ENCODE measurements at places on chromosomes 2 and 18.

GRCh38 chr2:28650266-28650584, 101.4 kb upstream of the PPP1CB start:
- no peak for DNase-seq

DNA sequence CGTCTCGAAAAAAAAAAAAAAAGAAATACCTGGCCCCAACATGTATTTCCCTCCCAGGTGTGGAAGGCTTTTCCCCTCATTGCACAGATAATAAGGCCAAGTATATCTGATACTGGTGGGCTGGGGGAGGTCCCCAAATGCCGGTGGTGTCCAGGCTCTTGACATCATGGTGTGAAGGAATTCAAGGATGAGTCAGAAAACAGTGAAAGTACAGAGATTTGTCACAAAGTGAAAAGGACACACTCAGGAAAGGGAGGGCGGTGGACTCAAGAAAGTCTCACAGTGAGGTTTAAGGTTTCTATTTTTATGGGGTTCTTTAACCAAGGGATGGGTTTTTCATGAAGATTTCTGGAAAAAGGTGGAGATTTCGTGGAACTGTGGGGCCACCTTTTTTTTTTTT, 37.8 kb upstream of the FZD5 start:
- DNase-seq = no peak

DNA sequence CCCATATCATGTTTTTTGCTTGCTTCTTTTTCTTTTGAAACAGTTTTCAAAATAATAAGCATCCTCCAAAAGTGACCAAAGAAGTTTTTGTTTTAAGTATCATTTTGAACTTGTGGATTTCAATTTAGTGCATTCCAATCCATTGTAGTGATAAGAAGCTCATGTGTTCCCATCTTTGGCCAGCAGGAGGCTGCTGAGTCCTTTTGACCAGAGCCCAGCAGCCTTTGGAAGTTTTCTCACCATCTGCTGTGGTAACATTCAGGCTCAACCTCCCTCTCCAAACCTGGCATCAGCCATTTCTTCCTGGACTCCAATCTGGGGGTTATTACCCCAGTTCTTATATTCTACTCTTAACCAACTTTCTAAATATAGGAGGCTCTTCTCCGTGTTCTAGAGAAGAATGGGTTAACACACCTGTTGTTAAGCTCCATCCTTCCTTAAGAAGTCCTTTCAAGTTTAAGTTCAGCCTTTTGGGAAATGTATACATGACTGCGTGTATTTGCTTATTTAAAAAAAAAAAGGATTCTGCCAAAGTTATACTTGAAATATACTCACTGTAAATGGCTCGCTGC, 39.0 kb upstream of the MAL start:
- no peak for DNase-seq

DNA sequence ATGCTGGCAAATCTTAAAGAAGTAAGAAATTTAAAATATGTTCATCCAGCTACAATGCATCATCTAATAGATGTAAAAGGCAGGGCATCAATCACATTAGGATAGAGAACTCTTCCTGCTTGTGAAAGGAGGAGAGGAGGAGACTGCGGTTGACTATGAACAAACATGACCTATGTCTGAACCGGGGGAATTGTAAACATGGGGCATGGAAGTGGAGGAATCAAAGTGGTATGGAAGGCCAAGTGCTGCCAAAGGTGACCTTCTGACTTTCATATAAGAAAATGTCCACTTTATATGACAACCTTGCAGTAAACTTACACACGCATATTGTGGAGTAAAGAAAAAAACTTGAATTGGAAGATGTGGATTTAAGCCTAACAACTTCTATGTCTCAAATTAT, 20.0 kb upstream of the SLC8A1 start:
- no peak for DNase-seq

GRCh38 chr2:20197192-20197591, 27.7 kb downstream of the SDC1 start:
- no peak for DNase-seq

DNA sequence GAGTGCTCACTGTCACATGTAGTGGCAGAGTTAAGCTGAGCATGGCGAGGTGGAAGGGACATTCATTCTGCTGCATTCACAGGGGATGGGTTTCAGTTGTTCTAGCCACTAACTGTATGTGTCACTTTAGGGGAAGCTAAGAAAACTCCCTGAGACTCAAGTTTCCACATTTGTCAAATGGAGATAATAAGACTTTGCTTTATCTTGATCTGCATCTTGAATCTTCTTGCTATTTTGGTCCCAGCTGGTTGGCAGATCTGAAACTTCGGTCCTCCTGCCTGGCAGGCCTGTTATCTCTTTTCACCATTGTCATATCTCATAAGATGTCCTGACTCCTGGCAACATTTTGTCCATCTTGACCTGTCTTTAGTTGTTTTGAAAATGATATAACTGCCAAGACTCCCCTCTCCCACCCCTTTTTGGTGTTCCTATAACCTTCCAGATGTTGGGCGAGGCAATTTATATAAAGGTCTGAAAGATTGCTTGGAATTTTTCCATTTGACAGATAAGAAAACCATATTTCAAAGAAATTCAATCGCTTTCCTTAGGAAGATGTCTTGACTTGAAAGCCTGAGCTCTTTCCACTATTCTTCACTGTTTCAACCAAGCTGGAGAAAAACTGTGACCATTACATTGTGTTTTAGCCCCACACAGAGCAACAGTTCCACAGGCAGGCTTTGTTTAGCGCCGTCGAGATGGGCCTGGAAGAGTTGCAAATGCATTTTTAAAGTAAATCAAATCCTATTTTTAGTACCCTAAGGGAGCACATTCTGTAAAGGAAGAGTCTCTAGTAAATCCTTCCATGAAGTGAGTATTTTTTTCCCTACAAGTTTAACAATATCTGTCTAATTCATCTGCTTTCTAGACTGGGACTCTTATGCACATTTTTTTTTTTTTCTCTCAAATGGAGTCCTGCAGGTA, 33.4 kb downstream of the MYCN start:
- no peak for DNase-seq

DNA sequence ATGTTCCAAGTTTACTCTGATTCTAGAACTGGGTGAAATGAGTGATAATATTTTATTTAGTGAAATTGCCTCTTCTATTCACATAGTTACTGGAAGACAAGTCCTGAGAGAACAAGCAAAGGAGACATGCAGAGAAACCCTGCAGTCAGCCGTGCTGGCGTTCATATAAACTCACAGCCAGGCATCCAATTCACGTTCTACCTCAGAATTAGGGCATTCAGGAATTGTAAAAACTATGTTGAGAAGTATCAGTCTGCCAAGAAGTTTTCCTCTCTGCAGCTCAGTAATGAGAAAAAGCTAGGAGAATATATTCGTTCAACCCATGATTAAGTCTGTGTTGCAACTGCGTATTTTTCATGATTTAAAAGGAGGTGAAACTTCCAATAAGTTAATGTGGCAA, 156.2 kb upstream of the DSEL start:
- no peak for DNase-seq

GRCh38 chr18:40532046-40532445, 1423.0 kb upstream of the PIK3C3 start:
- DNase-seq = no peak

DNA sequence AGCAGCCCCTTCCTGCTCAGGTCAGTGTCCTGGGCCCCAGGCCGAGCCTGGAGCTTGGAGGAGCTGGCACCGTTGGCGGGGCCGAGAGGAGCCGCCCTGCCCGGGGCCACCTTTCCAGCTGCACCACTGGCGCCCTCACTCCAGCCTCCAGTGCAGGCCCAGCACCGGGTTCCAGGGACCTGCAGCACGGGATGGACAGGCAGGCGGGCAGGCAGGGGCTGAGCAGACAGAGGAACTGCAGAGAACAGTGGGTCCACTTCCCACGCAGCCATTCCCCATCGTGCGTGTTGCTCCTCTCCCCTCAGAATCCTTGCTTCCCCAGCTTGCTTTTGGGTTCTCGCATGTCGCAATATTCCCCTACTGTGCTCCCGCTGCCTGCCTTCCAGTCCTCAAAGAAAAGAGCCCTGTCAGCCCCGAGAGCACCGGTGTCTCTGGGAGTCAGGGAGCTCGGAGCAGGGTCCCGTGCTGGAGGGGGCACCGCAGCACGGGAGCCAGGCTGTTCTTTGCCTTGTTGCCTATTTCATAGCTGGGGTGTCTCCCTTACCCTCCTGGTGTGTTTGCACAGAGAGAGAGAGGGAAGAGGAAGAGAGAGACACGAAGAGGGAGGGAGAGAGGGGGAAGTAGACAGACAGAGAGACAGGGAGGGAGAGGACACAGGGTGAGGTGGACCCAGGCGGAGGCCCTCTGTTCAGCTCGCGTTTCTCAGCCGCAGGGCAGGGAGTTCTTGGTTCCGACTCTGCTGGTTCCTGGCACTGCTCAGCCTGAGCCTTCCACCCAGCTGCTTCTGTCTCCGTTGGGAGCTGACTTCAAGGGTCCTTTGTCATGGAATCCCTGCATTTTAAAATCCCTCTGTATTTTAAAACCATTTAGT, 126.0 kb downstream of the MBP start:
- no peak for DNase-seq

DNA sequence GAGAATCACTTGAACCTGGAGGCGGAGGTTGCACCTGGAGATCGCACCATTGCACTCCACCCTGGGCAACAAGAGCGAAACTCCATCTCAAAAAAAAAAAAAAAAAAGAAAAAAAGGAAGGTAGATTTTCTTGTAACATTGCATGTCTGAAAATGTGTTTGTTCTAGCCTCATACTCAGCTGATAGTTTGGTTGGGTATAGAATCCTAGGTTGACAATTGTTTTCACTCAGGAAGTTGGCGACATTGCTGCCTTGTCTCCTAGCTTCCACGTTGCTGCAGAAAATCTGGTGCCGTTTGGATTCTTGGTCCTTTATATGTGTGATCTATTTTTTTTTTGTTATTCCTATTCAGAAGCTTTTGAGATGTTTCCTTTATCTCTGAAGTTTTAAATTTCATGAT, 4.7 kb downstream of the ING5 start:
- no peak for DNase-seq

DNA sequence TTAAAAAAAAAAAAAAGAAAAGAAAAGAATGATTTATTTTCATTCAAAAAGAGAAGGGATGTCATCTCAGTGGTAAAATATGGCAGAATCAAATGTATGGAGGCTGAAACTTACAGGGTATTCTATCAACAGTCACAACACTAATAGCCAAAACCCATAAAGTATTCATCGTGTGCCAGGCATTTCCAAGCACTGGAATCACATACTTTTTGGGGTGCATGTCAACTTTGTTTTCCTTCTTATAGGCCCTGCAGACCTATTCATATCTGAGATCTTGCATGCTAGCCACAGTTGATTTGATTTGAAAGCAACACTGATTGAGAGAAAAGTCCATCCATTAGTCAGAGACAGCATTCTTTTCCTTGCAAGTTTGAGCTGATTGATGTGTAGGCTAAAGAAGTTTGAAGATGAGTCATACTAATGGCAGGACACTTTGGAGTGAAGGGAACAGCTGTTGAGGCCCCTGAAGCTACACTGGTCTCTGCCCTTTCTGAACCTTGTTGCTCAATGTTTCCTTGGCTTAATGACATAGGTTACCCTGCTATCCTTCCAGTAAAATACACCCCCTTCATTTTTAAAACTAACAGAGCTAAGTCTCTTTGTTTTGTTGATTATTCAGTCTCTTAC, 22.0 kb downstream of the KATNAL2 start:
- DNase-seq = no peak

DNA sequence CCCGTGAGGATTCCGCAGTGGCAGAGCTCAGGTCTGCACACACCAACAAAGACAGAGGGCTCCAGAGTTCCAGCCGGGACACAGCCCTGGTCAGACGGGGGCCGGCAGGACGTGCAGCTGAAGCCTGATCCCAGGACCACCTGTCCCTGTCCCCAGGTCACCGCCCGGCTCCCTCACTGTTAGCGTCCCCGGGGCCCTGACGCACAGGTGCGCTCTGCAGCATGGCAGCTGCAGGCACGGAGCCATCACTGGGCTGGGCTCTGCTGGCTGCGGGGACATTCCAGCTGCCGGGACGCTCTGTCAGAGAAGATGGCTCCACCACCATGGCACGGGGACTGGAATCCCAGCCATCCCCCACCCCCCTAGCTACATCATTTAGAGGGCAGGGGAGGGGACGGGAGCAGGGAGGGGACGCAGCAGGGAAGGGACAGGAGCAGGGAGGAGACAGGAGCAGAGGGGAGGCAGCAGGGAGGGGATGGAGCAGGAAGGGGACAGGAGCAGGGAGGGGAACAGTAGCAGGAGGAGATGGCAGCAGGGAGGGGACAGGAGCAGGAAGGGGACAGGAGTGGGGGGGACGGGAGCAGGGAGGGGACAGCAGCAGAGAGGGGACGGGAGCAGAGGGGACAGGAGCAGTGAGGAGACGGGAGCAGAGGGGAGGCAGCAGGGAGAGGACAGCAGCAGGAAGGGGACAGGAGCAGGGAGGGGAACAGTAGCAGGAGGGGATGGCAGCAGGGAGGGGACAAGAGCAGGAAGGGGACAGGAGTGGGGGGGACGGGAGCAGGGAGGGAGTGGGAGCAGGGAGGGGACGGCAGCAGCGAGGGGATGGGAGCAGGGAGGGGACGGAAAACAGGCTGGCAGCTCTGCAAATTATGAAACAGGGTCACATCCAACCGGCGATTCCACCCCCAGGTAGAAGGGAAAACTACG, 39.8 kb downstream of the SLC66A2 start:
- DNase-seq = no peak

- DNase-seq = no peak
These were observed 85.0 kb downstream of the WDSUB1 start for GRCh38 chr2:159201360-159202063.

GRCh38 chr2:231200805-231201474, 2.5 kb downstream of the ARMC9 start:
- DNase-seq = no peak

GRCh38 chr2:216838151-216838550, 21.7 kb downstream of the TNP1 start:
- no peak for DNase-seq

- no peak for DNase-seq
These were observed 8.2 kb upstream of the ALPI start for GRCh38 chr2:232447638-232448303.

GRCh38 chr2:9975805-9976447, 24.4 kb downstream of the GRHL1 start:
- peak; percentile 38 for DNase-seq

DNA sequence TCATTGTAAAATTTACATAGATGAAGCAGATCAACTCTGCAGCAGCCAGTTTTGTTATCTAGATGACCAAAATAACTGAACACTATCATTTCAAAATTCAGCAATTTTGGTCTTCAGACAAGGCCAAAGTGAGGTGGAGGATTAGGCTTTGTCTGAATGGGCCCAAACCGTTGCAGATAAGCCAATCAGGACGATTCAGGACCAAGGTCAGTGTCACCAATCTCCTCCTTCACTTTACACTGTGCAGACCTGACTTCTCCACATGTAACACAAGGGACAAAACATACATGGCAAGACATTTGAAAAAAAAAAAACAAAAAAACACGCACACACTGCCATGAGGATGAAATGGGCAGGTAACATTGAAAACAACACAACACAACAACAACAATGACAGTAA, 211.2 kb downstream of the NAPG start:
- DNase-seq = no peak

- DNase-seq = no peak
These were observed 16.7 kb upstream of the ADGRF3 start for GRCh38 chr2:26363323-26363722.

DNA sequence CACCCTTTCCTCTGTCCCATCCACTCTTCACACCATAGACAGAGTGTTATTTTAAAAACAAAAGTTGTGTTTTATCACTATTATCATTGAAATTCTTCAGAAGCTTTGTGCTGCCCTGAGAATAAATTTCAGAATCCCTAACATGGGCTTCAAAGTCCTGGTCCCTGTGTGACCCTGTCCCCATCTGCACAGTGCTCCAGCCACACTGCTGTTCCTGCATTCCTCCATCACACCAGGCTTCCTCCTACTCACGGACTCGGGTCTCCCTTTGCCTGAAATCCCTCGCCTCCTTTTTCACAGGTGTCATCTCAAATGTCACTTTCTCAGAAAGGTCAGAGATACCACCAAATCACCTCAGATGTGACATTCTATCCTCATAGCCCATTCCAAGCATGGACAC, 8.2 kb upstream of the DTNA start:
- DNase-seq = no peak
